ENCODE measurements at places on chromosomes 5 and 9. TPM values are rescaled to one million over a fixed set of nuclear protein-coding genes. Genes with fewer than 3 reads are reported as not detected.

Gene FBLL1
- not detected for total RNA-seq

Gene DIRAS2
- 0.30 TPM for total RNA-seq

- DNase-seq, result no peak
Observed at GRCh38 chr5:85823462-85824426, 794.0 kb upstream of the COX7C start.

GRCh38 chr9:76451234-76451633, 7.7 kb upstream of the GCNT1 start:
- no peak for DNase-seq

GRCh38 chr5:172508471-172509404, 54.4 kb upstream of the SH3PXD2B start:
- DNase-seq, result no peak

DNA sequence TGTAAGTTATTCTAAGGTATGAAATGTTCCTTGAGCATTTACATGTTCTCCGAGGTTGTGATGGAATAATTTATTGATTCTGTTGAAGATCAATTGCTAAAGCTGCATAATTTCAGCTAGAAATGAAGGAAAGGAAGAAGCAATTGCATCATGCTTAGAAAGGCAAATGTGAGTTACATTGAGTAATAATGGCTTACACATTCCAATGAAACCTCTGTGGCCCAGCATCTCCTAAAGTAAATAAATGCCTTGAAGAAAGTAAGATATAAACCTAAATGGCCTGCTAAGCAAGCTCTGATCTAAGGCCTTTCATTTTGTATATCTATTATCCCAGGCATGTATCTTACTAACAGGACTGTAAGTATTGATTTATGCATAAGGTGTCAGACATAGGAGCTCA, 677.3 kb upstream of the RGMB start:
- no peak for DNase-seq

GRCh38 chr9:114157516-114158176, 2.3 kb downstream of the COL27A1 start:
- DNase-seq, result no peak

GRCh38 chr9:113444736-113445135, 18.8 kb upstream of the RGS3 start:
- no peak for DNase-seq

DNA sequence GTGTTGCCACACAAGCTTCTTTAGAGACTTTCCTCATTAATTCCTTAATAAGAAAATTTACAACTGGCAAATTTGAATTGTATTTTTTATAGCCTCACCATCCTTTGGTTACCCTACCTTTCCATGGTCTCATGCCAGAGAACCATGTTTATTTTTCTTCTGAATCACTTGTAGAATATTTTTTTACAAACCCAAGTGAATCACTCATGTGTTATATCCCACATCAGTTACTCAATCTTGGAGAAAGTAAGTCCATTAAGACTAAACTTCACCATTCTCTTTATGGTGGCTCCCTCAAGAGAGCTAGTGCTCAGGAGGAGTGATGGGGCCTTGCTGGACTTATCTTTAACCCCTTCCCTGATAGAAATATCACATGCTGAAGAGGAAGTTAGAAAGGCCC, 128.9 kb downstream of the SUSD1 start:
- no peak for DNase-seq

DNA sequence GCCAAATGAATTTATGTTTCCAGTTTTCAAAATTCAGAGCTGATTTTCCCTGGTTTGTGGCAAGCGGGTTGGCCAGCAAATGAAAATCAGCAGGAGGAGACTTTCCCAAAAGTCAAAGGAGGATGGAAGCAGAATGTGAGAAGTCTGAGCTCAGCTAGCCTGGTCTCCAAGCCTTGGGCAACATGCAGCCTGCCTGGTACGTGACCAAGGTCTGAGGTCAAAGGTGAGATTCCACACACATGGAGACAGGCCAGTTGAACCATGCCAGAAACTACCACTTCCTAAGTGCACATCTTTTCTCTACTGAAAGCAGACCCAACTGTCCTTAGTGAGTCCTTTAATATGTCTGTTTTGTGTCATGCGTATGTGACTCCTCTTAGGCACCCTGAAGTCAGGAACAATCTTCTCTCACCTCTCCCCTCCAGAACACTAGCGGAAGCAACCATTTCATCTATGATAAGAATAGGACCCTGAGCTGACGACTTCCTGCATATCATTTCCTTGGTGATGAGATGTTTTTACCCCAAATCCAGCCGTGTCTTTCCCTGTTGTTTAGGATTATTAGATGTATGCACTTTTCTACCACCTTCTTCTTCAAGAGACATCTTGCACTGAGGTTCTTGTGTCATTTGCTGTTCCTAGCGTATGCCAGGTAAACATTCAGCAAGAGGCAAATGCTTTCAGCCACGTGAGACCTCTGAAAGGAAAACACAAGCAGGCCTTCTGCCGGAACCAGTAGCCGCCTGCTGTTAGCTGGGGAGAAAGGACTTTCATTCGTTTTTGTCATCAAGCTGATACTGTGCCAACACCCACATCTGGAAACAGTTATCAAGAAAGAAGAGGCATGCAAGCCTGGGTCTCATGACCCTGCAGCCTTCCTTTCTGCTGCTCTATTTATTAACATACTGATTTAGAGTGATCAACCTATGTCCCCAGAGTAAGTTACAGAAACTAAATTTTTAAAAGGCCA, 9.7 kb upstream of the TGFBI start:
- DNase-seq, result no peak

All from left ventricle myocardium inferior (tissue), 1 donor.